AG09309 (cell line): ENCODE measurements at places on chromosomes 16 and 17.

DNA sequence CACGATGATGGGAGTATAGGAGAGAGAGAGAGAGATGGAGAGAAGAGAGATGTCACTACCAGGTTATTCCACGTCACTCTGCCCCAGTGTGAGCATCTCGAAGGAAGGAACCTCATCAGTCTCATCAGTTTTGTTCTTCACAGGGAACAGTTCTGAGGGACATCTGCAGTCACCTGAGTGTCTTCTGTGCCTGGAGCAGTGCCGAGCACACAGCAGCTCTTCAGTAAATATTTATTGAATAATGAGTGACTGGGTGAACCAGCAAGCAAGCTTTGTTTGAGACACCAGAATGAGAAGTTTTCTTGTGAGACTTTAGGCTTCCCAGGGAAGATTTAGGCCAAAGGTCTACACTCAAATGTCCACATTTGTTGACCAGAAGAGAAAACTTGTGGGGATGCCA, 142.4 kb upstream of the IRX3 start:
- DNase-seq: no peak

- DNase-seq: no peak
Observed at GRCh38 chr16:22262460-22262859, 34.7 kb upstream of the POLR3E start.

- no peak for DNase-seq
Observed at GRCh38 chr16:73915935-73916334, 380.7 kb upstream of the PSMD7 start.

GRCh38 chr16:24931091-24931490, 84.1 kb downstream of the ARHGAP17 start:
- DNase-seq: no peak

- no peak for DNase-seq
Observed at GRCh38 chr16:88725609-88726407, 19.5 kb downstream of the CTU2 start.

DNA sequence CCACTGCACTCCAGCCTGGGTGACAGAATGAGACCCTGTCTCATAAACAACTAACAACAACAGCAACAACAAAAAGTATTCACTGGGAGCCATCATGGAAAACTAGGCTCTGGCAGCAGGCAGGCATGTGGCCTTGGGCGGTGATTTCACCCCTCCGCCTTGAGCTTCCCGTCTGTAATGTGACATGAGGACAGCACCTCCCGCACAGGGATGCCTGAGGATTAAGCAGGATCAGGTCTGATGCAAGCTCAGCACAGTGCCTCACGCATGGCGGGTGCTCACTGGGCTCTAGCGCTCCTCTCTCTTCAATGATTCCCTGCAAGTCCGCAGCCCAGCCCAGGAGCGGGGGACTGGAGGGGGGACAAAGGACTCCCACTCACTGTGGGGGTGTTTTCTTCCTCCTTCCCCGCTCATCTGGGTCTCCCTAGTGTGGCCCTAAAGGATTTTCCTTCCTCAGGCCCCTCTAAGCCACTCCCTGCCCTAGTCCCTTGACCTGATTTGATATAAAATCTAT, 2.8 kb downstream of the PLCD3 start:
- no peak for DNase-seq

- no peak for DNase-seq
Observed at GRCh38 chr17:79835953-79836509, 3.2 kb downstream of the CBX4 start.

DNA sequence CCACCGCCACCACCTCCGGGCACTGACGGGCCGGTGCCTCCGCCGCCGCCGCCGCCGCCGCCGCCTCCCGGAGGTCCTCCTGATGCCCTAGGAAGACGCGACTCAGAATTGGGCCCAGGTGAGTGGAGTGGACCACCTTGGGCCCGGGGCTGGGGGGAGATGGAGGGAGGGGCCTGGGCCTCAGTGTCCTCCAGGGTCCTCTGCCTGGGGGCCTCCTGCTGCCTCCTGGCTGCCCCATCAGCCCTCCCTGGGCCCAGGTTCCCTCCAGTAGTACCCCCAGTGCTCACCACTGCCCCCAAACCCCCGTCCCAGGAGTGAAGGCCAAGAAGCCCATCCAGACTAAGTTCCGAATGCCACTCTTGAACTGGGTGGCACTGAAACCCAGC, 19.9 kb downstream of the SPATA32 start:
- DNase-seq: no peak

DNA sequence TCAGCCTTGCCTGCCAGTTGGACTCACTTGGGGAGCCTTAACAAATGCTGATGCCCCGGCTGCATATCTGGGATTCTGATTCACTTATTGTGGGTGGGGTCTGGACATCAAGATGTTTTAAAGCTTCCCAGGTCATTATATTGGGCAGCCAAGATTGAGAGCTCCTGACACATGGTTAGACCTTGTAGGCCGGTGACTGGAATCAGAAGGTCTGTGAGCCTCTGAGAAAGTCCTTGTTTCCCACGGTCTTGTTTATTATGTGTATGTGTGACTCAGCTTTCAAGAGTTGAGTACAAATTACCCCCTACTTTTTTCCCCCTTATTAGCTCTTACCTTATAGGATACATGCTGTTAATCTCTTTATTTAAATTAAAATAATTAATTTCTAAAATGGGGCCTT, 103.5 kb downstream of the ABCC1 start:
- no peak for DNase-seq

DNA sequence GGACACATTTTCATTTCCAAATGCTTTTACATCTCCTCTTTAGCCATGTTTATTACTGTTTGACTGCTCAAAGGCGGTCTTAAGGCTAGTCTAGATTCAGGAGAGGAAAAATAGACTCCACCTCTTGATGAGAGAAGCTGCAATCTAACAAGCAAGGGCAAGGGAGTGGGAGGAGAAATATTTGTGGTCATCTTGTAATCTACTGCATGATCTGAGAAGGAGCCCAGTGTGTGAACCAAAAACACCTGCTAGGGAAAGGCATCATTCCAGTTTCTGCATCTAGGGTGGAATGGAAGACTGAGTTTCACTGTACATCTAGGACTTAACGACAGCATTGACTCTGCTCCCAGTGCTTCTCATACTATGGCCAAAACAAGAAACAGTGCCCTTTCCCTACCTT, 232.2 kb upstream of the HS3ST3A1 start:
- DNase-seq: peak; percentile 7

DNA sequence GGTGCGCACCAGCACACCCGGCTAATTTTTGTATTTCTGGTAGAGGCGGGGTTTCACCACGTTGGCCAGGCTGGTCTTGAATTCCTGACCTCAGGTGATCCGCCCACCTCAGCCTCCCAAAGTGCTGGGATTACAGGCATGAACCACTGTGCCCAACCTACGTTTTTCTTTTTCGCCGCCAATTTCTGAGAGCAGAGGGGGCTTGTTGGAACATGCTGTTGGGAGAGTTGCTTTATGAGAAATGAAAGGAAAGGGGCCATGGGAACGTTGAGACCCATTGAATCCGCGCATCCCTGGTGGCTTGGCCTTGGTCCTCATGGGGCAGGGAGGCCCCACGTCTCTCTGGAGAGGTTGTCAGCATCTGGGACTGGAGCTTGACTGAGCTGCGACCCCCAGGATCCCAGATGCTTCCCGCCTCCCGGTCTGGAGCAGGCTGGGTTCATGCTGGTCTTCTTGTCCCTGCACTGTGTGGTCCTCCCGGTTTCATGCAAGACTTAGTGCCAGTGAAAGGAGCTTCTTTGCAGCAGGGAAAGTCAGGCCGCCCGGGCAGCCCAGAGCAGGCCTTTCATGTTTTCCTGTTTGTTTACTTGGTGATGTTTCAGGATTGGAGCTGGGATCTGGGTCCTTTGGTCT, 22.8 kb downstream of the CRISPLD2 start:
- DNase-seq: no peak

GRCh38 chr17:59760160-59760559, 52.7 kb downstream of the VMP1 start:
- no peak for DNase-seq

- no peak for DNase-seq
Observed at GRCh38 chr16:8798174-8798527, 512 bp downstream of the PMM2 start.

DNA sequence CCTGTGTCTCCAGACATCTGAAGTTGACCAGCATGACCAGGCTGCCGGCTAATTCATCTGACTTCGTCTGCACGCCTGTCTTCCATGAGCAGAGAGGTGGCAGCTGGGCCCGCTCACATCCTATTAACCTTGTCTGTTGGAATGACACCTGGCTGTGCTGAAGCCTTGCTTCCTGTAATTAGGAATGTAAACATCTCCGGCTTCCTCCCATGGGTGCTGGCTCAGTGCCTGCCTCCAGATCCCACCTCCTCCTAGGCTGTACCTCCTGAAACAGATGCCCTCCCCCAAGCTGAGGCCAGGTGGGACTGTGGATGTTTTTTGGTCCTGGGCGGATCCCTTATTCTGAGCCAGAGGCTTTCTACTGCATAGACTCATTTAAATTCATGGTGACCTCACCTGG, 296.3 kb downstream of the HS3ST4 start:
- no peak for DNase-seq
